ENCODE measurements at places on chromosomes 7 and 10.
A peak's percentile ranks its signal among the peaks of the same experiment; 100 is the strongest.

GRCh38 chr10:60611291-60611747 is 167.0 kb upstream of the CDK1 start:
- no peak for DNase-seq

- DNase-seq: no peak
Measured at GRCh38 chr7:158142657-158143056, 445.0 kb downstream of the PTPRN2 start.

DNA sequence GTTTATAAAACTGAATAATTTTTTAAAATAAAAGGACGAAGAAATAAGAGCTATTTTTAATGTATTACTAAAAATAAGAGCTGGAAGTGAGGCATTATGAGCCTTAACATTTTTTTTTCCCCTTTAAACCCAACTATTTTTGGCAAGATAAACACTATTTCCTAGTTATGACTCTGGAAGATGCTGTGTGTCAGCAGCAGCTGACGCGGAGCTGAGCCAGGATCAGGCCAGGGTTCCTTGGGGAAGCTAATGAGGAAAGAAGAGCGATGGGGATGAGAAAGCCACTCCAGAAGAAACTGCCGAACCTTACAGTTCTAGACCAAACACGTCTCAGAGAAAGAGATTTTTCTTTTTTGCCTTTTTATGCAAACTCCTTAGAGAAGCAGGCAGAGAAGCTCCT is 85.9 kb downstream of the USP6NL start:
- DNase-seq: no peak

GRCh38 chr10:60870803-60871202 is 73.2 kb downstream of the RHOBTB1 start:
- DNase-seq: no peak

DNA sequence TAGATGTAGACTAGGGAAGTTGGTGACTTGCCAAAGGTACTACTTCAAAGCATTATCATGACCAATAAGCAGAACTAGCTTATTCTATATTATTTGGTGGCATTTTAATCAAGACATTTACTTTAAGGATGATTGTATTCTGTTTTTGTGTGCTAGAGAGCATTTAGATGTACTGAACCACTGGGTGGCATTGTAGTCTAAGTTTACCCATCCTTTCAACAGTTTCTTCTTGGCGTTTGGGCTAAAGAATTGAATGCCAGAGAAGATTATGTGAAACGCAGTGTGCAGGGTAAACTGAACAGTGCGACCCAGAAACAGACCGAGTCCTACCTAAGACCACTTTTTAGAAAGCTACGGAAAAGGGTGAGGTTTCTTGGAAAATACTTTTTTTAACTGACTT is 26.8 kb downstream of the PRPF18 start:
- DNase-seq: no peak

- no peak for DNase-seq
Measured at GRCh38 chr7:159005618-159006017, 139.0 kb downstream of the VIPR2 start.

DNA sequence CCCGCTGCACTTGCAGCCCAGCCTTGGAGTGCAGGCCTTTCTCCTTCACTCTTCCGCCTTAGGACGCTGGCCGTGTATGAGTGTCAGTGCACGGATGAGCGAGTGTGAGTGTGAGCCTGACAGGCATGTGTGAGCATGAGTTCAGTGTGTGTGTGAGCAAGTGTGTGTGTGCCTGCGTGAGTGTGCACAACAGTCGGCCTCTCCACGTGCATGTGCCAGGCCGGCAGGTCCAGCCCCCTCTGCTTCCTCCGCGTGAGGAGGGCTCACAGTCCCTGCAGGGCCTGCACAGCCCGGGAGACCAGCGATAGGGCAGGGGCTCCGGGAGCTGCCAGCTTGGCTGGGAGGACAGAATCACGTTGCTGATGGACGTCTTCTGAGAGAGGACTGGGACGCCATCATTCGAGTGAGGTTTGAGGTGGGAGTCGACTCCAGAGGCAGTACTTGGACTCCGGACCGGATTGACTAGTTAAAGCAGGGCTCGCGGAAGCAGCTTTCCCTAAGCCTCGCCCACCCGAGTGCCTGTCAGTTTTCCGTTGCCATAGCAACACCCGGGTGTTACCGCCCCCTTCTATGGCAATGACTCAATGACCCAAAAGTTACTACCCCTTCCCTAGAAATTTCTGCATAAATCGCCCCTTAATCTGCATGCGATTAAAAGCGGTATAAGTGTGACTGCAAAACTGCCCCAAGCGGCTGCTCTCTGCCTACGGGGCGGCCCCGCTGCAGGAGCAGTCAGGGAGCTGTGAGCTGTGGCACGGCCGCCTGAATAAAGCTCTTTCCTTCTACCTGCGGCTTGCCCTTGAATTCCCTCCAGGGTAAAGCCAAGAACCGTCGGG is 19.6 kb upstream of the CFAP46 start:
- DNase-seq: peak; percentile 50

GRCh38 chr7:136000288-136000913 is 23.2 kb upstream of the MTPN start:
- DNase-seq: no peak

GRCh38 chr10:55214608-55215007 is 413.6 kb upstream of the PCDH15 start:
- no peak for DNase-seq

- DNase-seq: no peak
Measured at GRCh38 chr7:12322284-12322902, 81.3 kb downstream of the VWDE start.

- no peak for DNase-seq
Measured at GRCh38 chr10:55191236-55191860, 390.3 kb upstream of the PCDH15 start.

DNA sequence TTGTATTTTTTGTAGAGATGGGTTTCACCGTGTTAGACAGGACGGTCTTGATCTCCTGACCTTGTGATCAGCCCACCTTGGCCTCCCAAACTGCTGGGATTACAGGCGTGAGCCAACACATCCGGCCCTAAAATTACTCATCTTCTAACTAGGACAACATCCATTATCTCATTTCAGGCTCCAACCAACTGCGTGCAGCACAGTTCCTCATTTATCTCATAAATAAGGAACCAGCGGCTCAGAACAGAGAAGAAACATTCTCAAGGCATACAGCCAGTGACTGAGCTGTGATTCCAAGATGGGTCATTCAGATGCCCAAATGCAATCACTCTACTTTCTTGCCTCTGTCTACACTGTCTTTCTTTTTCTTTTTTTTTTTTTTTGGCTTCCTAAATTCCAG is 356.1 kb downstream of the ELMO1 start:
- no peak for DNase-seq

DNA sequence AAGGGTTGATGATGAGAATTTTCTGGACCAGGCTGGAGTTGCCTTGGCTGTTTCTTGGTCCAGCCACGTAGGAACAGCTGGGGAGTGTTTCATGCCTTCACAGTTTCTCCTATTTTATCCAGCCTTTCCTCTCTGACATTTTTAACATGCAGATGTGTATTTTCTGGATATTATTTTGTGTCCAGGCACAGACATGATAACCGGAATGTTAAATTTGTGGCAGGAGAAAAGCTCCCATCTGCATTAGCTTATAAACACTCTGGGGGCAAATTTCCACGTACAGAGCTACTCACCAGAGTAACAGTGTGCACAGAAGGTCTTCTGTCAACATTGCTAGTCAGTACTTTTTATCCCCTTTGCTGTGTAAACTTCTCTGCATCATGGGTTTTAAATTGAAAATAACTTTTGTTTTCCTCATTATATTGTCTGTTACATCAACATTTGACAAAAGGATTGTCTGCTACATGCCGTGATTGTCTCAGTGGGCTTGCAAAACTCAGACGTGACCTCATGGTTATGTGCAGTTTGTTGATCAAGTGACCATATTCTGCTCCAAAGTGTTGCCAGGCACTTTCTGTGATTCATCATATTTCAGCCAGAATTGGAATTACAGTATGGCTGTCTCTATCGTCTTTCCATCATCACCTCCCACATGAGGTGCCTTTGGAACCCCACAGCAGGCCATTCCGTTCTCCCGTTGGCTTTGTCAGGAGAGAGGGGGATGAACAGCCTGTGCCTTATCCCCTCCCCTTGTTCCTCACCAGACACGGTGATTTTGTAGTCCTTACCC is 41.4 kb downstream of the INSYN2A start:
- no peak for DNase-seq

- DNase-seq: no peak
Measured at GRCh38 chr7:40716052-40716451, 581.2 kb downstream of the SUGCT start.

DNA sequence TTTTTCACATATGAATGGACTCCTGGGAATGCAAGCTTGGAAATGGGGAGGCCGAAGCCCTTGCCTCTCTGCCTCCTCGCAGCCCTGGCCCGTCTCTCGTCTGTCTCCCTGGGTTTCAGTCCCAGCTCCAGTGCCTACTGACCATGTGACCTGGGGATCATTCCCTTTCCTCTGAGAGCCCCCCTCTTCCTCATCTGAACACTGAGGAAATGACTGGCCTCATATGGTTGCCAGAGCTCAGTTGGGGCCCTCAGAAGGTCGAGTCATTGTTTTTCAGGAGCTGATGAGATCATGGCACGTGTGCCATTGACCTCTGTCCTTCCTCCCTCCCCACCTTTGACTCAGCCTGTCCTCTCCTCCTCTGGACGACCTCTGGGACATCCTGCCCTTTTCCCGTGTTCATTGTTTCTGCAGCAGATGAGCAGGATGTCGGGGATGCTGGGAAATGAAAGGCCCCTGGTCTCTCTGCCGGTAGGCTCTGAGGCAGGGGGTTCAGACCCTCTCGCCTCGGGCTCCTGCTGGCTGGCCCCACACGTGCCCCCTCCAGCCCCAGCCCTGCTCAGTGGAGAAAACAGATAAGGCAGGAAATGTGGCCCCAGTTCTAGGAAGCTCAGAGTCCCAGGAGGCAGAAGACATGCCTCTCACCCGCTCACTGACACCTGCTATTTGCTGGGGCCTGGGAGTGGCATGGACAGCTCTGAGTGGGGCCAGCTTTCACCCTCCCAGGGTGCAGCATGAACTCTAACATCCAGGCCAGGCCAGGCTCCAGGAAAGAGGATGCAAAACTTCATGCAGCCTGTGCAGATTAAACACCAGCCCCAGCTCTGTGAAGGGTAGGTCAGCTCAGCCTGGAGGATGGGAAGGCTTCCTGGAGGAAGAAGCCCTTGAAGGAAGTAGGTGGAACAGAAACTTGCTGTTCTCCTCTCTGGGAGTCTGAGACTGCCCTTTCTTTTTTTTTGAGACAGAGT is 8.3 kb upstream of the PPP1R35 start:
- DNase-seq: peak; percentile 15

- no peak for DNase-seq
Measured at GRCh38 chr10:9253121-9253520, 1198.6 kb downstream of the GATA3 start.

- DNase-seq: no peak
Measured at GRCh38 chr10:76310588-76311080, 879.2 kb downstream of the LRMDA start.

DNA sequence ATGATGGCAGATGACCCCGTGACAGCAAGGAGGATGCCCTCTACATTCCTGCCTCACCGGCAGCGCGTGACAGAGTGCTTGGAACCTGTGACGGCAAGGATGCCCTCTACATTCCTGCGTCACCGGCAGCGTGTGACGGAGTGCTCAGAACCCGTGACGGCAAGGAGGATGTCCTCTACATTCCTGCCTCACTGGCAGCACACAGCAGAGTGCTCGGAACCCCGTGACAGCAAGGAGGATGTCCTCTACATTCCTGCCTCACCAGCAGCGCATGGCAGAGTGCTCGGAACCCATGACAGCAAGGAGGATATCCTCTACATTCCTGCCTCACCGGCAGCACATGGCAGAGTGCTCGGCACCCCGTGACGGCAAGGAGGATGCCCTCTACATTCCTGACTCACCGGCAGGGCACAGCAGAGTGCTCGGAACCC is 231.0 kb downstream of the DIP2C start:
- no peak for DNase-seq

GRCh38 chr10:29389935-29390334 is 101.1 kb downstream of the LYZL1 start:
- DNase-seq: no peak

GRCh38 chr7:128830231-128831177 is at the start of gene FLNC:
FLNC (plus strand) TSS chr7:128830406; CDS start chr7:128830638, 232 bp downstream.
- DNase-seq: peak; percentile 48

- DNase-seq: no peak
Measured at GRCh38 chr10:81872206-81872862, 2.7 kb upstream of the NRG3 start.

DNA sequence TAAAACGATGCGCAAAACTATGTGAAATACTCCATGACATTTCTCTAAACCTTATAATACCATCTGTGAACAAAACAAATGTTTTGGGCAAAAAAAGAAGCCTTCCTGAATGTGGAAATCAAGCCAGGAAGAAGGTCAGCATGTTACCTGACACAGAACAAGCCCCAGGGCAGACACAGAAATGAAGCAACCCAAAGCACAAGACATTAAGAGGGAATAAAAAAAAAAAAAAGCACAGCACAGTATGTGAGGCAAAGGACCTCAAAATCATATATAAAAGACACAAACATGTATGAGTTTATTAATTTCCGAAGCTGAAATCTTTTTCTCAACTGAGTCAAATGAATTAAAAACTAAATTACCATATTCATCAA is 161.8 kb downstream of the SKIDA1 start:
- no peak for DNase-seq

DNA sequence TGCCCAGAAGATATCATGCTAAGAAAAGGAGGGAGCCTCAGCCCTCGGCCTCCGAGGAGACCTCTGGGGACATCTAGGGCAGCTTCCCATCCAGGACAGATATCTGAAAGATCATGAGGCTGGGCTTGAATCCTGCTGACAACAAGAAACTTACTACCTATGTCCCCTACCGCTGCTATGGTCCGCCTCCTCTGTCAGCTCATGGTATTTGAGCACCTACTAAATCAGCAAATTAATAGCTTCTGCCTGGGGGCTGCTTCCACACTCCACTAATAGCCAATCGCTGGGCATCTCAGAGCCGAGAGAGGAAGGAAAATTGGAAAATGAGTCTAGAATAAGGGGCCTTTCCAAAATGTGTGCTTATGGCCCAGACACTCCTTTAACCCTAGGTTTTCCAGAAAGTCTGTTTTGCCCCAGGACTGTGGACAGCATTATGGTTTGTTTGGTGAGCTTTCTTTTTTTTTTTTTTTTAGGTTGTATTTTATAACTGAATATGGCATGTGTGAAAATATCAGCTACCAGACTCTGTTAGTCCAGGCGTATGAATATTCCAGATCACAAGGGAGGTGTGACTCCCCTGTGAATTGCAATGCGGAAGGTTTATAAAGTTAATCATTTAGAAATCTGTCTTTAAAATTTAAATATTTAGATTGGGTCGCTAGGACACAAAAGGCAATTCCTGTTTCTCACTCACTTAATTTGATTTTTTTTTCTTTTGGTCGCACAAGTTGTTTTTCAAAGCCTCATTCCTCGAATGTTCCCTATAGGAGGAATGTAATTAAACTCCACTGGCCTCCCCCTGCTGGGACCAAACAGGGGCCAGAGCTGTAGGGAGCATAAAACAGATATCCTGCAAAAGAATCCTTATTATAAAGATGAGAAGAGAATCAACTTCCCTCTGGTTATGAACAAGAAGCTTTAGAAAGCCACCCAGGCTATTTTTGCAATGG is 89.4 kb downstream of the PARP12 start:
- no peak for DNase-seq

All from activated T-cell treated with anti-CD3 and anti-CD28 coated beads, Interleukin-2, amount 50 U/mL, for 1 hour (primary cell).